Activated CD8-positive, alpha-beta memory T cell treated with anti-CD3 and anti-CD28 coated beads, Interleukin-2, amount 50 U/mL, for 4 hours (primary cell): ENCODE measurements at places on chromosomes 7 and 10.

GRCh38 chr7:27148031-27148755 lies 619 bp upstream of the HOXA6 start:
- DNase-seq, result no peak

DNA sequence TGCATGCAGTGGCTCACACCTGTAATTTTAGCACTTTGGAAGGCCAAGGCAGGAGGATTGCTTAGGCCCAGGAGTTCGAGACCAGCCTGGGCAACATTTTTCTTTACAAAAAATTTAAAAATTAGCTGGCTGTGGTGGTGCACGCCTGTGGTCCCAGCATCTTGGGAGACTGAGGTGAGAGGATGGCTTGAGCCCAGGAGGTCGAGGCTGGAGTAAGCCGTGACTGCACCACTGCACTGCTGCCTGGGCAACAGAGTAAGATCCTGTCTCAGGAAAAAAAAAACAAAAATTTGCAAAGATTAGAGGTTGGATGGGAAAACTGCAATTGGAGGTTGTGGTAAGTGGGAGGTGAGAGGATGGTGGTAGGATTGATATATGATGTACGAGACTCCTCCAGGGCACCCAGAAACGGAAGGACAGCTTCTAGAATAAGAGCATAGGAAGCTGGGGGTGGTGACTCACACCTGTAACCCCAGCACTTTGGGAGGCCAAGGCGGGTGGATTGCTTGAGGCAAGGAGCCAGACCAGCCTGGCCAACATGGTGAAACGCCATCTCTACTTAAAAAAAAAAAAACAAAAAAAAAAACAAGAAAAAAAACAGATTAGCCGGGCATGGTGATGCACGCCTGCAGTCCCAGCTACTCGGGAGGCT lies 19.1 kb upstream of the PARP12 start:
- no peak for DNase-seq

DNA sequence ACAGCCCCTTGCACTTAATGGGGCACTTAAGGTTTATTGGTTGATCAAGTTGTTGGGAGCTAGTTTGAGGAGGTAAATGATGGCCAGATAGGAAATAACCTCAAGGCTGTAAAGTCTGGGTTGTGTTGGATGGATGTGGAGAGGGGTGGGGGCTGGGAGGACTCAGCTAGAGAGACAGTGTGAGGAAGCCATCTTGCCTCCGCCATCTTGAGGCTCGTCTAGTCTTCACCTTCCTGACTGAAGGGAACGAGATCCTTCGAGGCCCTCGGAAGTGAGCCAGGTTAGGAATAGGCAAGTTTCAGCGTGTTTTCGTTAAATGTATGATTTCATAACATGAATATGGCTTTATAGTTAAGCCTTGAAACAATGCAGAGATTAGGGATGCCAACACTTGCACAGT lies 5.5 kb downstream of the GALNT17 start:
- no peak for DNase-seq

DNA sequence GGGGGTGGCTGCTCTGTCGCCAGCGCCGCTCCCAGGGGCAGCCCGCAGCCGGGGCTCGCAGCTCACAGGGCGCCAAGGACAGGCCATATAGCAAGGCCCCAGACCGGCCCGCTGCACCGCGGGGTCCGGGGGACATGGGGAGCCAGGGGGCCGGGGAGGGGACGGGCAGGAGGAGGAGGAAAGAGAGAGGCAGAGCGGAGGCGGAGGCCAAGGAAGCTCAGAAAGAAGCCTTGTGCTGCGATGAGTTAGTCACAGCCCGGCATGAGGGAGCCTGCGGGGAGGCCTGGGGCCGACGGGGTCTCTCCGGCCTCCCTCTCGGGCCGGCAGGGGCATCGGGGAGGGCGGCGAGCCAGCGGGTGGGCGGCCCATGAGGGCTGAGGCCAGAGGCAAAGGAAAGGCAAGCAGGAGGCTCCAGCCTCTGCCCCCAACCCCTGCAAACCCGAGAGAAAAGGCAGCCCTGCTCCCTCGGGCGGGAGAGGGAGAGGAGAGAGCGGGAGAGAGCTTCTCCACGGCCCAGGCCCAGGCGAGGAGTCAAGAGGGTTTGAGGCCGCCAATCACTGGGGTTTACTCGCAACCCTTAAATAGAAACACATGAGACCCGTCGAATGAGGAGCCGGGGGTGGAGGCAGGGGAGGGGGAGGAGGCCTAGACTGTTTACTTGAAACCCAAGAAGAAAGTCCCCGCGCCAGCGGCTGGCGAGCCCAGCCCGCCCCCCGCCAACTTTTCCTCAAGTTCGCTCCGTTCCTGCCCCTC lies 167.9 kb downstream of the NEURL1 start:
- peak; percentile 42 for DNase-seq

- DNase-seq, result no peak
Measured at GRCh38 chr7:19144661-19145433, at the start of gene FERD3L. FERD3L (minus strand) TSS chr7:19145421; CDS start chr7:19145362, 59 bp downstream.

GRCh38 chr10:23755556-23755955 lies 316.7 kb downstream of the OTUD1 start:
- no peak for DNase-seq

DNA sequence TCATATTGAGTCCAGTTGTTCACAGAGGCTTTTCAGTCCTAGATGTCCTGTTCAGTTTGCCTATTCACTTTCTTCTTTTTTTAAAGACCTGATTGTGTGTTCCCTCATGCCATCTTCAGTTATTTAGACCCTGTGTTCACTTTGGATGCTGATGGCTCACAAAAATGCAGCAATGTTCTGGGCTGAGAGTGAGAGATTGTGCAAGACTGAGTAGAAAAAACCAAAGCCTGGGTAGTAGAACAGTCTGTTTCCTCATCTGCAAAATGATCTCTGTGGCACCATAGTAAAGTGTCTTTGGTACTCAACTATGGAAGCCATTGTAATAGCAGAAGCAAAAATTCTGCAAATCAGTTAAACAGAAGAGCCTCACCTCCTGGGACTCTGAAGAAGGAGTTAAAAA lies 43.2 kb downstream of the AKR1B1 start:
- no peak for DNase-seq

GRCh38 chr10:30986053-30986555 lies 45.6 kb downstream of the ZNF438 start:
- no peak for DNase-seq

- no peak for DNase-seq
Measured at GRCh38 chr7:8747338-8747737, 313.9 kb downstream of the NXPH1 start.

DNA sequence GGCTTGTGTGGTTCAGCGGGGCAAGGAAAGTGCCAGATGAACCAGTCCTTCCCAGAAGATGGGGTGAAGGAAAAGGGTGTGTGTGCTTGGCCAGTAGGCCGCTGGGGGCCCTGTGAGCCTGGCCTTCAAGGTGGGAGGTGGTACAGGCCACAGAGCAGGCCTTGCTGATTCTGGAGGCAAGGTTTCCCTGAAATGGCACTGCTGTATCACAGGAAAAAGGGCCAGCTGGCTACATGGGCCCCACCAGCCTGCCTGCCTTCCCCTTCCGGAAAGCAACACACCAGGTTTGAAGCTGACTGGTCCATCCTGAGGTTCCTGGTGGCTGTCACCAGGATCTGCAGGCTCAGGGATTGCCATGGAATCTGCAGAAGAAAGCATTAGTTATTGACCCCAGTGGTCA lies 12.5 kb downstream of the MMRN2 start:
- no peak for DNase-seq

DNA sequence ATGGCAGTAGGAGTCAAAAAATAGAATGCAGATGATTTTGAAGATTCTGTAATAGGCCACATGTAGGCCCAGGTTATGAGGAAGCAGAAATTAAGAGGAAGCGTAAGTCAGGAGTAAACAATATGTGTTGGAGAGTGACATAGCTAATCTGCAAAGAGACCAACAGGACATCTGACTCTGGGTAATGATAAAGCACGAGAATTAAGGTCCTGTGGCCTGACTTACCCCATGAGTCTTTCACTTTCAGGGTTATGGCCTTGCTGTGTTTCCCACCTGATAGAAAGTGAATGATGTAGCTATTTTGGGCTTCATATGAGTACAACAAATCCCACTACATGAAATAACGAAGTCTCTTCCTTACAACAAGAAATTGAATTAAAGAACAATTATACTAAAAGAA lies 393.0 kb downstream of the MAGI2 start:
- no peak for DNase-seq

- no peak for DNase-seq
Measured at GRCh38 chr7:145779140-145779539, 337.5 kb upstream of the CNTNAP2 start.

- DNase-seq, result no peak
Measured at GRCh38 chr10:45280113-45280760, 35.2 kb downstream of the OR13A1 start.

GRCh38 chr10:78150756-78151155 lies 117.1 kb downstream of the RPS24 start:
- DNase-seq, result no peak

DNA sequence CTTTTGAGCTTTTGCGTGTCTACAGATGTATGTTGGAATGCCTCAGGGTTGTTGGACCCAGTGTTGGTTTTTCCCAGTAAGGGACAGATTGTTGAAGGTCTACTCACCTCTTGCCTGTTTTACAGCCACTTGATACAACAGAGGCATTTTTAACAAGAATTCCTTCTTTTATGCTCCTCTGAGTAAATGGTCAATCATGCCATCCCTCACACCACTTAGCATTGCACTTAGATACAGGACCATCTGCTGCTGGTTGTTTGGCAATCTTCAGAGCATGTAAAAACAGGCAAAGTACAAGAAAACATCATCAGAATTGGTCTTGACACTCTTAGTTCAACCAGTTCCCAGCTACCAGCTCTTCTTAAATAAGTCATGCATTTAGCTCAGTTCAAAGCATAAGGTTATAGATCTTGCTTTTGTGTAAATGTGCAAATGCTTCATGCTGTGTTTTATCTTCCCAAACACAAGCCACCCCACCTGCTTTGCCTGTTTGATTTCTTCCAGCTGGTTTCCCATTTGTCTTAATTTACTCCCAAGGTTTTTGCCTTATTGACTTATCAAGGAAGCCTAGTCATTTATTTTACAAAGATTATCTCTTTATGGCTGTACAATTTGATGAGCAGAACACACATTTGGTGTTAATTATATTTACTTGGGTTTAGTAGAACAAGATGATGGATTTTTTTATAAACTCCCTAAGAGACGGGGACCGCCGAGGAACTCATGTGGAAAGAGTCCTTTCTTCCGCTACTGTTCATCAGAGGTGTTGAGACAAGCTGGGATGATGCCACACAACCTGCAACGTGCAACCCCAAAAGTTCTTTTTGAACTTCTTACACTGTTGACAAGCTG lies 136.6 kb downstream of the AHR start:
- DNase-seq, result no peak

DNA sequence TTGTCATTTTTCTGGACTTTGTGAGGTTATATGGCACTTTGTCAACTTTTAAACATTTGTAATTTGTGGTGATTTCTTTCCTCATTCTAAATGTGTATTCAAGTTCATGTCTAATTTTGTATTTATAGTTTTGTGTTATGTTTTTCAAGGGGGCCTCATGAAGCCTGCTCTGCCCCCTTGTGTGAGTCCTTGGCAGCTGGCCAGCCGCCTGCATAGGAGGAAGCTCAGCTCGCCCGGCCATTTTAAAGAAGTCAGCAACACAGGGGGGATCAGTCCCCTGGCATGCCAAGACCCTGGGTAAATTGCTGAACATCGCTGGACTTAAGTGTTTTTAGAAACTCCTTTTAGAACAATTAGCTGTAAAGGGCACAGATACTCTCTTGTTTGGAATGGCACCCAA lies 123.0 kb downstream of the ANLN start:
- DNase-seq, result no peak

DNA sequence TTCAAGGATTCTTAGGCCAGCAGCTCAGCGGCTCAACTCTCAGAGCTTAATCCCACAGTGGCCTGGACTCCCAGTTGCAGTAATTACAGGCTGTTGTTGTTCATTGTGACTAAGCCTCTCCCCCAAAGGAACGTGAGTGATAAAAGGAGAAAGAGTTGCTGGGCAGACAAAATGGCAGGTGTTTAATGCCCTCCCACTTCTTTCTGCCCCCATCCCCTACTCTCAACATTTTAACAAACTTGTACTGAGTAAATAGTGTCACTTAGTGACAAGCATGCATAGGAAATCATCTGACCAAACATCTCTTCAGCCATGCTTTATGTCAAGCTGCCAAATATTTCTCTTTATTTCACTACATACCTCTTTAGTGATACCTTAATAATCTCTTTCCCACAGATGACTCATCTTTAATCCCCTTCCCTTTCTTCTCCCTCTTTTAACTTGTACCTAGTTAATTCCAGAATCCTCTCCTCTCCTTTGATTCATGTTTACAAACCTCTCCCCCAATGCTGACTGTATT lies 12.4 kb upstream of the MTERF1 start:
- DNase-seq, result no peak

DNA sequence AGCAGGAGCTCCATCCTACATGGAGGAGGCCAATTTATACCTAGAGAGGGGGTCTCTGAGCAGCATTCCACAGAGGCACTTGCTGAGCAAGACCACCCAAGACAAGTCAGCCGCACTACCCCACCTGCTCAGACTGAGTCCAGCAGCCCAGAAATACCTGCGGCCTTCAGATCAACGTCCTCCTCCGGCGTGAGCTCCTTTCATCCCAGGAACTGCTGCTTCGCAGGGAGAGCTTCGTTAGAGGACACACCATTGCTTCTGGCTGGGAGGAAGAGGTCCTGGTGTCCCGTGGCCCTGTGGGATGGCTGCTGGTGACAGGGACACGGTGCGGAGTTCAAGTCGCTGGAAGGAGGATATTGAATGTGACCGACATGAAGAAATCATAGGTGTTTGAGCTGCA lies 216.9 kb upstream of the PPP2R2D start:
- no peak for DNase-seq

DNA sequence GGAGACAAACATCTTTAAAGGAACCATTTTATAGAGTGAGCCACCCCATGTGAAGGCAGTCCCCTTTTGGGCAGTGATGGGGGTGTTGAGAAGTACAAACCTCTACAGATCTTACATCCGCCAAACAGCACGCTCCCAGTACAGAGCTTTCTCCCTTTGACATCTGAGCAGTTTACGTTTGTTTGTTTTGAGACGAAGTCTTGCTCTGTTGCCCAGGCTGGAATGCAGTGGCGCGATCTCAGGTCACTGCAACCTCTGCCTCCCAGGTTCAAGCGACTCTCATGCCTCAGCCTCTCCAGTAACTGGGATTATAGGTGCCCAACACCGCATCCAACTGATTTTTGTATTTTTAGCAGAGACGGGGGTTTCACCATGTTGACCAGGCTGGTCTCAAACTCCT lies 128.9 kb downstream of the CCDC3 start:
- no peak for DNase-seq

GRCh38 chr7:42910306-42910705 lies 1.6 kb downstream of the C7orf25 start:
- DNase-seq, result no peak

DNA sequence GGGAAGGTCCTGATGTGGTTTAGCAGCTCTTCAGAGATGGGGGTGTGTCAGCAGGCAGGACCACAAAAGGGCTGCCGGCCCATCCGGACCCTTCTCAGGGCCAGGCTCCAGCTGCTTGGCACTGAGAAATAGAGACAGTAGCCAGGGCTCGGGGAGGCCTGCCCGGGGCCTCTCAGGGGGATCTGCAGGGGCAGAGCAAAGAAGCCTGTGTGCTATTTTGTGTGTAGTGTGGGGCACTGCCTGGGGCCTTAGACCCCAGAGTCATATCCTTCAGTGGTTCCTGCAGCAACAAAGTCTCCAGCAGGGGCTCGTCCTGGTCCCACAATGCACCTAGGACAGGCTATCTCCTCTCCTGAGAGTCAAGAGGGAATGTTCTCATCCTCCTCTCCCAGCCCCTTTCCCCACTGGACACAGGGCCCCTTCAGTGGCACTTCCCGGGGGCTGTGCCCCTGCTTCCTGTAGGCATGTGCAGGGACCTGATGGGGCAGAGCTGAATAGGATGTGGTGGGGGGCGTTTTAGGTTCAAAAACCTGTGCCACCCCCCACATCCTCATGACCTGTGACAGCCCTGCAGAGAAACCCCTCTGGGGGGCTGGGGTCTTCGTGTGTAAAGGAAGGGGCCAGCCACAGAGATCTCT lies 159.5 kb upstream of the RHEB start:
- no peak for DNase-seq

- no peak for DNase-seq
Measured at GRCh38 chr7:132328047-132328620, 248.1 kb downstream of the PLXNA4 start.
